Parietal lobe (tissue), 2 donors: ENCODE measurements at places on chromosomes 2 and 18. TPM values are rescaled to one million over a fixed set of nuclear protein-coding genes. Genes with fewer than 3 reads are reported as not detected.

The ZSCAN30 gene
- total RNA-seq = 31.0 TPM

The MAP4K4 gene
- total RNA-seq = 387 TPM

The NEU4 gene
- total RNA-seq = 0.63 TPM

The DYTN gene
- total RNA-seq = not detected

The TMEM198 gene
- 15.7 TPM for total RNA-seq

The STARD6 gene
- not detected for total RNA-seq

The TXNDC2 gene
- not detected for total RNA-seq

The DSG2 gene
- 2.2 TPM for total RNA-seq

The RNF103 gene
- total RNA-seq = 62.0 TPM

The ELP2 gene
- 197 TPM for total RNA-seq

The SCN1A gene
- 29.1 TPM for total RNA-seq
